Skin of body (tissue), 3 donors: ENCODE measurements at places on chromosomes 11 and 22. TPM values are rescaled to one million over a fixed set of nuclear protein-coding genes. Genes with fewer than 3 reads are reported as not detected.
A peak's percentile ranks its signal among the peaks of the same experiment; 100 is the strongest.

DNA sequence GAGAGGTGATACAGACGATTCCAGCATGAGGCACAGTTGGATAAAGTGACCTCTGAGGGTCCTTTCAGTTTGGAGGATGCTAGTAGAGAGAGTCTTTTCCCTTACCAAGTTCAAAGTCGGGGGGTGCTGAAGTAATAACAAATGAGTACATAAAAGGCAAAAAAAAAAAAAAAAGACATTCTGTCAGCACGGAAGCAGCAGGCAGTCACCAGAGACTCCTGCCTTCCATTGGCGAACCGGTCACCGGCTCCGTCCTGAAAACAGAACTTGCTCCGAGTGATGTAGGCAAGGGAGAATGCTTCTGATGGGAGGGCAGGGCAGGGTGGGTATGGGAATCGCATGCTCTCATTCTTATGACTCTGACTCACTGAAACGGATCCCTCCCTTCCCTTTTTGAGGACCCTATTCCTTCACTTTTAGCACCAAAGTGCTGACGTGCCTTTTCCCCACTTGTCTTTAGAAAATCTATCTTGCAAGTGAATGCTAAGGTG lies 65.9 kb downstream of the PRR5L start:
- peak; percentile 23 for DNase-seq

- DNase-seq = no peak
Measured at GRCh38 chr11:66564984-66565383, 3.4 kb downstream of the CTSF start.

- peak; percentile 24 for DNase-seq
Measured at GRCh38 chr11:129323896-129324502, 51.6 kb upstream of the BARX2 start.

- no peak for DNase-seq
Measured at GRCh38 chr11:86230179-86230804, 14.3 kb upstream of the EED start.

FGF3 gene
- total RNA-seq = 0.30 TPM

BIRC3 gene
- 7.6 TPM for total RNA-seq

DNA sequence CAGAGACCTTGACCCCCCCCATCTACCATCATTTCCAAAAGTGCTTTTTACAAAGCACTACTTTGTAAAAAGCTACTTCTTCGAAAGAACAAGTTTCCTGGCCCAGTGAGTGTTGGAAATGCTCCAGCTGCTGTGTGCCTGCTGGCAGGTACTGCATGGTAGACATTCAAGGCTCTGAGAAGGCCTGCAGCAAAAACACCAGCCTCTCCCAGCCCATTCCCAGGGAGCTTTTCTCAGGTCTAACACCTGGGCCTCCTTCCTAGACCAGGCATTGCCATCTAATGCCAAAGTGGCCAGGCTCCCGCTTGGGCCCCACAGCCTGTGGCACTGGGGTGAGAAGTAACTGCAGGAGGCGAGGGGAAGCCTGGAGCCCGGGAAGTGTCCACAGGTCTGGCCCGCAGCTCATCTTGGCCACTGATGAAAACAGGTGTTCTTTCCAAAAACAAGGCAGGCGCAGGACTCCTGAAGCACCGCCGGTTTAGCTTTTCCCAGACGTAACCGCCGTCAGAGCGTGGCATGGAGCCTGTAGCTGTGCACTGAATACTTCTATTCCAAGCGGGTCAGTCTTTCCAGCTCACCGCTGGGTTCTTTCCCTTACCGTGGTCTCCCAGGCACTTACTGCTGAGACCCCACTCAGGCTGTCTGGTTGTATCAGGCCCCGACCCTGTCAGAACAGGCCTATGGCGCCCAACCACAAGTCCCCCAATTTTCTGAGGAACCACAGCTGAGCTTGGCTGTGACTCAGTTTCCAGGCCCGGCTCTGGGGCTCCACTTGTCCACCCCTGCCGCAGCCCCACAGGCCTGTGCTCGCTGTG lies 1.2 kb upstream of the TCIRG1 start:
- no peak for DNase-seq

SOX10 gene
- total RNA-seq = 4.3 TPM

- DNase-seq = peak; percentile 33
Measured at GRCh38 chr11:110317516-110317932, 21.1 kb upstream of the RDX start.

GRCh38 chr11:102891736-102892135 lies 17.0 kb upstream of the MMP12 start:
- no peak for DNase-seq

DNA sequence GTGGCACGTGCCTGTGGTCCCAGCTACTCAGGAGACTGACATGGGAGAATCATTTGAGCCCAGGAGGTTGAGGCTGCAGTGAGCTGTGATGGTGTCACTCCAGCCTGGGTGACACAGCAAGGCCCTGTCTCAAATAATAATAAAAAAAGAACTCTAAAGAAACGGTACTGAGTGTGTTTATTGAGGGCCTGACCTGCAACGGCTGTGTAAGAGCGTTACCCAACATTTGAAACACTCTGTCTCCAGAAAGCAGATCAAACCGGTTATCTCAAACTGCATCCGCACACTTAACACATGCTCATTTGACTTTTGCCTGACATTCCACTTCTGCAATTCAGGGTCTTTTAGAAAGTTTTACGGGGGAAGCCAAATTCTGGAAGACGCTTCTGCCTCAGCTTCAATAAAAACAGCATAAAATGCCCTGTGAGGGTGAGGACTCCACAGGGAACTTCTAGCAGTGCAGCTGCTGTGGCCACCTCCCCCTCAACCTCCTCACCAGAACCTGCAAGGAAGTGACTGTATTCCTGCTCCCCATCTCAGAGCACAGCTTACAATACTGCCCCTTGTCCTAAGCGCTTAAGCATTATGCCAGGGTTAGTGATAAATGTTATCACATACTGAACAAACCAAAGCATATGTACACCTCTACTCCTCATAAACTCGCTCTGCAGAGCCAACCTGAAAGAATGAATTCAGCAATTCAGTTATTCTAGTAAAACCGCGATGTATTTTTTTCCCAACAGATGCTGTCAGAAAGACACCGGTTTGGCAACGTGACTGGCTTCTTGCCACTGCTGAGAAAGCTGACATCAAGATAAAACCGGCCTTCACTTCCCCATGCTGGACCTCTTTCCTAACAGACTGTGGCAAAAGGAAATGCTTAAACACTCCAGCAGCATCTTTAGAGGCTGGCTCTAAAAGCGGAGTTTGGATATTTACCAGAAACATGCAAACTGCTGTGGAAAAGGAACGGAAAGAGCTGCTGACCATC lies 52.2 kb downstream of the PRDM10 start:
- DNase-seq = peak; percentile 27

KCNJ1 gene
- 0.10 TPM for total RNA-seq
